ENCODE measurements at places on chromosomes 5 and 9.

GRCh38 chr5:95788493-95788892 is 34.0 kb downstream of the GLRX start:
- no peak for DNase-seq

DNA sequence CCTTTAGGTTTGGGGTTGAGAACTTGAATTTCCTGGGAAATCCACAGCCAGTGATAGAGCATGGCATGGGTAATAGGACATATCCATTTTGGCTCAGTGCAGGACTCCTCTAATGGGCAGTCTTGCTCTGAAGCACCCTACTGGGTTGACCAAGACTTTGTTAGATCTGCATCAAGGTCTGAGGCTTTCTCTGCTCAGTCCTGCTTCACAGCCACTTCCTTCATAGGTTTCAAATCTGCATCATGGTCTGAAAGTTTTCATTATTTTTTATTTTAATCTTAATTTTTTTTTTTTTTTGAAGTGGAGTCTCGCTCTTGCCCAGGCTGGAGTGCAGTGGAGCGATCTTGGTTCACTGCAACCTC is 36.5 kb downstream of the KIF2A start:
- no peak for DNase-seq

- DNase-seq, result no peak
Measured at GRCh38 chr9:3127564-3127963, 283.7 kb upstream of the PUM3 start.

DNA sequence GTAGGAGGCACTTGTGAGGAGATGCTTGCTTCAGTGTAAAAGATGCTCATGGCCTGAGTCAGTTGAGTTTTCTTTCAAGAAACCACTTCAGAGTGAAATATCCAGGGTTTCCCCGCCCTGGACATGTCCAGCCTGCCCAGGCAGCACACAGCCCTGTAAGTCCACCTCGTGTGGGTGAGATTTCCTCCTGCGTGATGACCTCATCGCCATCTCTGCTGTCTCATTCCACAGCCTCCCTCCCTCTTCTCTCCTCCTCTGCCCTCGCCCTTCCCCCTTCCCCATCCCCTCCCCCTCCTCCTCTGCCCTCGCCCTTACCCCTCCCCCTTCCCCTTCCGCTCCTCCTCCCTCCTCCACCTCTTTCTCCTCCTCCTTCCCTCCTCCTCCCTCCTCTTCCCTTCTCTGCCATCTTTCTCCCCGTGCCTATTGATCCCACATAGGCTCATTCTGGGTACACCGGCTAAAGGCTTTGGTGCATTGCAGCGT is 34.0 kb upstream of the NCS1 start:
- DNase-seq, result peak; percentile 93

DNA sequence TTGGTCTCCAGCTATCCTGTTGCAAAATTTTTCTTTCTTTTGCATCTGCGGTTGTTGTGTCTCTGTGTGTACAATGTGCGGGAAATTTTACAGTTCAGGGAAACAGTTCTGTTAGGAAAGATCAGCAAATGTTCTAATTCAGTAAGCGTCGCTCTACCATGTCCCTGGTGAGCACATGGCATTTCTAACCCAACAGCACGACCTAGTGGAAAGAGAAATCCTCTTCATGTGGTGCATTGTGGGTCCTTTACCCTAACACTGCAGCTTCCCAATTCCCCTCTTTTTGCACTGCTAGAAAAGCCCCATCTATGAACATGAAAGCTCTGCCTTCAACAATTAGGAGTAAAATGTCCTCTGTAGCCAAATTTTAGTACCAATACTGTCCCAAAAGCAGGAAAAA is 974.2 kb upstream of the CDH9 start:
- no peak for DNase-seq

- DNase-seq, result no peak
Measured at GRCh38 chr9:91073811-91074771, 272.5 kb downstream of the SYK start.

GRCh38 chr5:1836891-1837880 is 36.0 kb downstream of the NDUFS6 start:
- no peak for DNase-seq

- DNase-seq, result peak; percentile 45
Measured at GRCh38 chr5:142821733-142822487, 51.7 kb downstream of the ARHGAP26 start.

- DNase-seq, result no peak
Measured at GRCh38 chr5:172766287-172767108, 4.5 kb downstream of the DUSP1 start.

DNA sequence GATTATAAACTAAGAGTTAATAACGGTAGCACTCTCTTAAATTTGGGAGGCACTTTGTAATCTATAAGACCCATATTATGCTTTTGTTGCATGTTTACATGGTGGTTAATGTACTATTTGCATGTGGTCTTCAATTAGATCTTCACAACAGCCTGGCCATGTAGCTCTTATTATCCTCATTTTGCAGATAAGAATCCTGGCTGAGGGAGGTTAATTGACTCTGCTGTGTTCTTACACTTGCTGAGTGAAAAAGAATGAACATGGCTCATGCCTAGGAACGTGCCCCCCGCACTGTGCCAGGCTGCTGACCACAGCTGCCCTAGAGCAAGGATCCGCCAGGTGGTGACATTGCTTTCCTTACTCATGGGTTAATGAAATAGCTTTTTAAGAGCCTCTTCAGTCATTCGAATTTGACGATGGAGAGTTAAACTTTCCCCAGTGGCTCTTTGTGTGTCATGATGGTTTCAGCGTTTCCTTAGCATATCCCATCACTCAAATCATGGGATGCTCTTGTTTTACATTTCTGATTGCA is 97.9 kb downstream of the CDH6 start:
- no peak for DNase-seq

GRCh38 chr9:84711936-84712335 is 42.4 kb downstream of the NTRK2 start:
- no peak for DNase-seq

DNA sequence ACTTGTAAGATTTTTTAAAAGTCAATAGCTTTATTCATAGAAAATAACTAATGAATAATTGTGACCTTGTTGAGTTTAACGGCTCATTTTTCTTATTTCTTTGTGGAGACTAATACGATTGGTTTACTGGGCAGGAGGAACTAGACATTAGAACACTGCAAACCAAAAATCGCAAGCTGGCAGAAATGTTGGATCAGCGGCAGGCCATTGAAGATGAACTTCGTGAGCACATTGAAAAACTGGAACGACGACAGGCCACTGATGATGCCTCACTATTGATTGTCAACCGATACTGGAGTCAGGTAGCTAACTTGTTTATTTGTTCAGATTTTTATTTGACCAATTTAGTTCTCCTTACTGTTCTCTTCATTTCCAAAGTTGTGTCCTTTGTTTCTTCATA is 6.4 kb downstream of the RNF20 start:
- DNase-seq, result no peak

- DNase-seq, result no peak
Measured at GRCh38 chr5:54570916-54571315, 53.4 kb downstream of the SNX18 start.

- DNase-seq, result no peak
Measured at GRCh38 chr9:135007601-135008000, 79.9 kb upstream of the OLFM1 start.

DNA sequence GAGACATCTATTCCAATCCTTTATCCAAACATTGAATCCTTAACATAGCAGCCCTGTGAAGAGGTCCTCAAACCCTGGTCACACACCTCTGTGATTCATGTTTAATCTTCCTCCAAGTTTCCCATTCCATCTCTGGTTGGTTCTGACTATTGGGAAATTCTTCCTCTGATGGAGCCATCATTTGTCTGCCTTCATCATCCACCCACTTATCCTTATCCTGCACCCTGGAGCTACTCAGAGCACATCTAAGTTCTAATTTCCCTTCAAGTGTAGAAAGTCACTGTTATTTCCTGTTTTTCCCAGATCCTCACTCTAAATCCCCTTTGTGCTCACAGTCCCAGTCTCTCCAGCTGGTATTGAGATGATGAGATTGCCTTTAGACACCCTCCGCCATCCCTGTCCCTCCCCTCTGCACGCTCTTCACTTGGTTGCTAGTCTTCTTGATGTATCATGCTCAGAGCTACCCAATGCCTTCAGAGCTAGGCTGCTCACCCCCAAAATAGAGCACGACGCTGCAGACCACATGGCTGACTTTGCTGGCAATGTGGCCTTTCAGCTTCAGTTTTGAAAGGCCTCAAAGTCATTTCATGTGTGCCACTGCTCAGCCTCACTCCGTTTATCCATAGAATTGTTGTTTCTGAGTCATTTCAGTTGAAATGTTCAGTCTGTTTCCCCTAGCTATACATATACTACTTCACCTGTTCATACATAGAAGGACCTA is 154.3 kb downstream of the PALM2AKAP2 start:
- DNase-seq, result no peak

DNA sequence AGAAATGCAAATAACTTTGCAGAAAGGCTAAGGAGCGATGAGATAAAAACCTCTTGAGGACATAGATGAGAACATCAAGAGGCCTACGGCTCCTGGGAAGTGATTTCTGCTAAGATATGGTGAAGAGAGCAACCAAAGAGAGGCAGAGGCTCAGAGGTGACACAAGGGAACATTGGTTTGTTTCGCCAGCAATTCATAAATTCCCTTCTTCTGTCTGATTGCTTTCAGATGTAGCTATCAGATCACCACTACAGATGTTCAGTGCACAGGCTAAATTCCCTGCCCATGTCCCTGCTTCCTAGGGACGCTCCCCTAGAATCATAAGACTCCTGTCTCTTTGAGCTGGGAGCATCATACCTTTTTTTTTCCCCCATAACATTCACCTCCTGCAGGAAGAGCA is 11.2 kb downstream of the AGXT2 start:
- DNase-seq, result no peak

- no peak for DNase-seq
Measured at GRCh38 chr9:38445154-38446043, 21.1 kb upstream of the IGFBPL1 start.

GRCh38 chr9:36854751-36855150 is 179.3 kb downstream of the PAX5 start:
- DNase-seq, result no peak

GRCh38 chr9:37840560-37841194 is 40.1 kb downstream of the DCAF10 start:
- DNase-seq, result peak; percentile 34

DNA sequence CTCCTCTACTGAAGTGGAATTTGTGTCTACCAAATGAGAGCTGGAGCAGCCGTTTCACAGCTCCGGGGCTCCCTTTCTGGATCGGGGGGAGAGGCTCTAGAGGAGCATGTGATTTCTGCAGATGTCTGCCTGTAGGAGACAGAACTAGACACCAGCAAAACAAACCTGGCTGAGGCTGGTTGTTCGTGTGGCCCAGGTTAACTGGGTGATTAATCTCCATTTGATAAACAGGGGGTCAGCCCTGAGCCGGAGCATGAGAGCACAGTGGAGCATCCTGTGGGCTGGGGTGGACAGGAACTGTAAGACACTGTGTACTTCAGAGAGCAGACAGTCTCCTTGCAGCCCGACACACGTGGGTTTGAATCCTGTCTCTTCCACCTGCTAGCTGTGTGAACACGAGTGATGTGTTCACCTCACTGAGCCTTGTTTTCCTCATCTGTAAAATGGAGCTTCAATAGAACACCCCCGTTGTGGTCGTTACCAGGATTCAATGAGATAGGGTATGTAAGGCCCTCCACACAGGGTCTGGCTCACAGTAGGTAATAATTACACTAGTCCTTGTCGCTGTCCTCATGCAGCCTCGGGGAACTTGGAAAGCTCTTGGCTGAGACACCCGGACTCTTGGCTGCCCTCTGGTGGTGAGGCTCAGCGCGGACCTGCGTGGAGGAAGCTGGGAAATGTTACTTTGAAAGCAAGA is 12.9 kb downstream of the CXCL14 start:
- no peak for DNase-seq

DNA sequence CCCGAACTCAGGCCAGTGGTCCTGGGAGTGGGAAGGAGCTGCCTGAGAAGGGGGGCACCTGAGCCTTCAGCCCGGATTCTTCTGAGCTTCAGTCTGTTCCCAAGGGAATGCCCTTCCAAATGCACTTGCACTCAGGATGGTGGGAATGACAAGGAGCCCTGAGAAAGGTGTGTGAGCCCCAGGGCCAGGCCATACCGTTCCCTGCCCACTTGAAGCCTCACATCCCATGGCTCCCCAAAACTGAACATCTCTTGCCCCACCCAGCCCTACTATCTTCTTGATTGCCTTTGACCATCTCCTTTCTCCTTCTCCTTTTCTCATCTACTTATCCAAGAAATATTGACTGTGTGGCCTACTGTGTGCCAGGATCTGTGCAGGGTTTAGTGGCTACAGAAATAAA is 84.4 kb upstream of the HSPA9 start:
- DNase-seq, result no peak

DNA sequence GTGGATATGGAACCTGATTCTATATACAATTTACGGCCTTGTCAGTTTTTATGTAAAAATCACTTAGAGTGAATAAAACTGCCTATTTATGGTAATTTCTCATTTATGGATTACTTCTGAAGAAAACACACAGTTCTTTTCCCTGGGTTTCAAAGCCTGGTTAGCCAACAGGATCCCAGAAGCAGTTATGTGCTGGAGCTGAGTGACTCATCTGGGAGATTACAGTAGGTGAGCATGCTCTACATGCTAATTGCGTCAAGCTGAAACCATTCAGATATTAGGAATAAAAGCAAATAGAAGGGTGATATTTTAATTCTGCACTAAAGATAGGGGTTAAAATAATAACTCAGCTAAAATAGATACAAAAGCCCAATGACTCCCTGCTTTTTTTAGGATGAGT is 47.8 kb downstream of the PDE4D start:
- DNase-seq, result no peak

DNA sequence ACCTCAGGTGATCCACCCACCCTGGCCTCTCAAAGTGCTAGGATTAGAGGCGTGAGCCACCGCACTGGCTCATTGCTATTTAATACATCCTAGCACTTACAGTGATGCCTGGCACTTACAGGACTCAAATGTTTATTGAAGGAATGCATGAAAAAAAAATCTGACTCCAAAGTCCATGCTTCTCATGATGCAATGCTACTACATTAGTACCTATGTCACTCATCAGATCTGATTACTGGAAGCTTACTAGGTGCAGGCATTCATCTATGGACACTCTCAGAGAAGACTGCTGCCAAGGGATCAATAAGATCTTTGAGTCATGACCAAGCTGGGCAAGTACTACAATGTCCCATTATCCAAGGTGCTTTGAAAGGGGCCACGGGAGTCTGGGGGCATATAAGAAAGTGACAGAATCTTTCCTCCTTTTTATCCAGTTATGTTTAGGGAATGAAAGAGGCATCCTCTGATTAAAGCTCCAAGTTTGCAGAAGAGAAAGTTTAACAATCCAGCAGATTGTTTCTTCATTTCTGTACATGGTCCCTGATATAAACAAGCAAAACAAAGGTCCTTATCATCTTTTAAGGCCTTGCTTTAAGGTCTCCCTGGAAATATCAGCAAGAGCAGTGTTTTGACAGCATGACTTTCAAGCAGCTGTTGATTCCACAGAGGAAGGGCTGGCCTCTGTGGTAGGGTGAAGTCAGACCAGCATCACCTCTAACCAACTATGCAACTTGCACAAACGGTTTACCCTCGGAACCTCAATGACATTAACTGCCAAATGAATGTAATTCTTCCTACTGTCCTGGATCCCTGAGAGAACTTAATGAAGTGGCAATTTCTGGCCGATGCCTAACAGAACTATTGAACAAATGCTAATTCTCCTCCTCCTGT is 35.9 kb downstream of the ARPC5L start:
- DNase-seq, result no peak

Measured in AG04450 (cell line).